ENCODE measurements at places on chromosomes 3 and 15.

DNA sequence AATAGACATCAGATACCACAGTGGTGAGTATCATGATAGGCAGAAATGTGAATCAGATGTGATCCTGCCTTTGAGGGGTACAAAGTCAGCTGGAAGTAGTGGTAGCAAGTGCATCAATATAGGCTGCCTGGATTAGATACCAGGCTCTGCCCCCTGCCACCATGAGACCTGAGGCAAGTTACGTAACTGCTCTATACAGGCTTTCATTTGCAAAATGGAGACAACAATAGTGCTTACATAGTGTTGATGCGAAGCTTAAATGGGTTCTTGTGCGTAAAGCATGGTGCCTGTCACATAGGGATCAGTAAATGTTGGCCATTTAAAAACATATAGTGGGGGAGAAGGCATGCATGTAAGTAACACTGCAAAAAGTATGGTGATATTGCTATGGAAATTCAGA, 158.0 kb downstream of the RYR3 start:
- DNase-seq: no peak

- DNase-seq: no peak
Observed at GRCh38 chr15:77160562-77161478, 89.9 kb upstream of the TSPAN3 start.

DNA sequence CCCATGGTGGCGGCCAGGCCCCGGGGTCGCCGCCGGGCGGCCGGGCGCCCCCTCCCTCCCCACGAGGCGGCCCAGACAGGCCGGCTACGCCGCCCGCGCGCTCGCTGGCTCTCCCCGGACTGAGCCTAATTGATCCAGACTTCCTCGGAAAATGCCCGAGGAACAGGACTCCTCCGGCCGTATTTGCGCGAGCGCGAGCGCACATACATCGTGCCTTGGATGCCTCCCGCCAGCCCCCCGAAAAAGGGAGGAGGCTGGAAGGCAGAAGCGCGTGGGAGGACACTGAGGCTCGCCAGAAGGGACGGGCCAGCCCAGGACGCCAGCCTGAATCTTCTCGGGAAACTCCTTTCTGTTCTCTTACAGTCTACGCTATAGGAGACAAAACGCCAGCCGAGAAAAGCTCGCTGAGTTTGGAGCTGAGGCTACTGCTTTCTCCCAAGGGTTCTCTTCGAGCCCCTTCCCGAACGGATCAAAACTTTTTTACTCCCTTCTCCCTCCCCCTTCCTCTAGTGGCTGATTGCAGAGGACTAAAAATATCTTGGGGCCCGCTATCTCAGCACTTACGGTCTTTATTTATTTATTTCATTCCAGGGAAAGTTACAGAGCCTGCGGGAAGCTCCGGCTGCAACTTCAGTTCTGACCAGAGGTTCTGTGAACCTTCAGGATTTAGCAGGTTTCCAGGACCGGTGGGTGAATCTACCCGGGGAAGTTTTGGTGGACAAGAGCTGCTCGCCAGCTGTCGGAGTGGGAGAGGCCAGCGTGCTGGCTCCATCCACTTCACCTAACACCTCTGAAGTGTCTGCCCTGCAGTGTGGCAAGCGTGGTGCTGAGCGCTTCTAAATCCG, at the start of gene PDZRN3:
Gene PDZRN3 (minus strand): TSS at position 121 of the 845 bp plus-strand sequence.
- DNase-seq: no peak

GRCh38 chr3:100097919-100098783, 16.1 kb downstream of the FILIP1L start:
- no peak for DNase-seq

- DNase-seq: no peak
Observed at GRCh38 chr3:66115858-66116654, 77.3 kb upstream of the MAGI1 start.

DNA sequence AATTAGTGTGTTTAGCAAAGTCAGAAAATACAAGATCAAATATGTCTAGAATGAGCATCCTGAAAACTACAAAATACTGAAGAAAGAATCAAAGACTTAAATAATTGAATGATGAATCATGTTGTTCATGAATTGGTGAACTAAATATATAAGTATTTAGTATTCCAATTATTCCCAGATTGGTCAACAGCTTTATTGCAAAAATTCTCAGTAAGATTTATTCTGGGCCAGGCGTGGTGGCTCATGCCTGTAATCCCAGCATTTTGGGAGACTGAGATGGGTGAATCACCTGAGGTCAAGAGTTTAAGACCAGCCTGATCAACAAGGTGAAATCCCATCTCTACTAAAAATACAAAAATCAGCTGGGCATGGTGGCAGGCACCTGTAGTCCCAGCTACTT, 250.0 kb upstream of the NECTIN3 start:
- DNase-seq: no peak

DNA sequence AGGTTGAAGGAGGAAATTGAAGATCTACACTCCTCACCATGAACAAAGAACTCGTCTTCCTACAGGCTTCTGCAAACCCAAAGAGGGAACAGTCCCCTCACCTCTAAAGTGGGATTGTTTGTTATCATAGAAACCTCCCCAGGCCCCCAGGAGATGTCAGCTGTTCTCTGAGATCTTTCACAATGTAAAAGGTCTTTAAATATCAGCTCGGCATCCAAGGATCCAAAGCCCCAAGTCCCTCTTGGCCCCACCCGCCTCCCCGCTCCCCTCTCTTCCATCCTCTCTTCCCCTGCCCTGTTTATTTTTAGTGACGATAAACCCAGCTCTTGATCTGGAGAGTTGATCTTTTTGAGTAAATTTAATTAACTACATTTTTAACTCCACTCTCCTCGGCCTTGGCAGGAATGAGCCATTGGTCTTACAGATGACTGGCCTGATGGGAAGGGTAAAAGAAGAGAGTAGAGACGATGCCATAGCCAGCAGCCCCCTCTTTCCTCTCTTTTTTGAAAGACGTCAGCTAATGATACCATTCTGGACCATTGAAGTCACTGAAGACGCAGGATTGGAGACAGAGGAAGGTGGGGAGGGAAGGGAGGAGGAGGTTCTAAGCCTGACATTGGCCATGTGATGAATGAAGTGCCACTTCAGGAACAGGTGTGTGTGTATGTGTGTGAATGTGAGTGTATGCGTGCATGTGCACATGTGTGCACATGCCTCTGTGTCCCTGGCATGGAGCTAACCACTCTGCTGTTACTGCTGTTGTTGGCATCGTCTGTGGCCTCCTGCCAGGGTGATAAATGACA, 521.8 kb downstream of the NTRK3 start:
- DNase-seq: no peak

DNA sequence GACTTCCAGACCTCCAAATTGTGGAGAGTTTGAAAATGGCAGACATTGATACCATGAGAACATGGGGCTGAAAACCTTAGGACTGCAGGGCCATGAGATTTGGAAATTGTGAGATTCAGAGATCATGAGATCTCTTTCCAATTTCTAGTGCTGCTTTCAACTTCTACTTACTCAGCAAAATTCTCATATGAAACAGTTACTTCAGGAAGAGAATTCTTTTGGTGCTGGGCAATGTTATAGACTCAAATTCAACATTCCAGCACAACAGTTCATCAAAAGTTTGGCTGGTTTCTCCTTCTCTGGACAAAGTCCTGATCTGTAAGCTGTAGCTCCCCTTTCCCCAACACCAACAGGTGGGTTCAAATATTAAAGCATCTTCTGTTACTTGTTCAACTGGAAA, 506.9 kb upstream of the NECTIN3 start:
- no peak for DNase-seq

DNA sequence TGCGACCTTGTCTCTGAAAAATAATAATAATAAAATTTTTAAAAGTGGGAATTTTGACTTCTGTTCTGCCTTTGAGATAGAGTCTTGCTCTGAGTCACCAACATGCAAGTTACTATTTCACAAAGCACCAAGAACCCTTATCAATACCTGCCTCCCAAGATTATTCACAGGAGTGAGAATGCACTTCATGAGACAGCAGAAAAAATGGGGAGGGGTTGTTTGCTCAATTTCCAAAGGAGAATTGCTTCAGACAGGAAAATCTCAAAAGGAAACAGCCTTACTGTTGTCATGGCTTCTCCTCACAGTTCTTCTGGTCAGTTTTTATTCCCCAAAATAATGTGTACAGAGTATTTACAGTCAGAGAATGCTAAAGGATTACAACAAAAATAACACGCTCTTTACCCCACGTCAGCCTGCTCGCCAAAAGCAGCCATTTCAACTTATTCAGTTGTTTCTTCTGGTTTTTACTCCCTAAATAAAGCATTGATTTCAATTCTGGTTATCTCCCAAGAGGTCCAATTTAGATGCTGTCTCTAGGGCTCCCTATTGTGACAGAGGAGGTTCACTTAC, 89.0 kb downstream of the PPCDC start:
- no peak for DNase-seq

- no peak for DNase-seq
Observed at GRCh38 chr3:71512000-71512399, 71.5 kb downstream of the FOXP1 start.

DNA sequence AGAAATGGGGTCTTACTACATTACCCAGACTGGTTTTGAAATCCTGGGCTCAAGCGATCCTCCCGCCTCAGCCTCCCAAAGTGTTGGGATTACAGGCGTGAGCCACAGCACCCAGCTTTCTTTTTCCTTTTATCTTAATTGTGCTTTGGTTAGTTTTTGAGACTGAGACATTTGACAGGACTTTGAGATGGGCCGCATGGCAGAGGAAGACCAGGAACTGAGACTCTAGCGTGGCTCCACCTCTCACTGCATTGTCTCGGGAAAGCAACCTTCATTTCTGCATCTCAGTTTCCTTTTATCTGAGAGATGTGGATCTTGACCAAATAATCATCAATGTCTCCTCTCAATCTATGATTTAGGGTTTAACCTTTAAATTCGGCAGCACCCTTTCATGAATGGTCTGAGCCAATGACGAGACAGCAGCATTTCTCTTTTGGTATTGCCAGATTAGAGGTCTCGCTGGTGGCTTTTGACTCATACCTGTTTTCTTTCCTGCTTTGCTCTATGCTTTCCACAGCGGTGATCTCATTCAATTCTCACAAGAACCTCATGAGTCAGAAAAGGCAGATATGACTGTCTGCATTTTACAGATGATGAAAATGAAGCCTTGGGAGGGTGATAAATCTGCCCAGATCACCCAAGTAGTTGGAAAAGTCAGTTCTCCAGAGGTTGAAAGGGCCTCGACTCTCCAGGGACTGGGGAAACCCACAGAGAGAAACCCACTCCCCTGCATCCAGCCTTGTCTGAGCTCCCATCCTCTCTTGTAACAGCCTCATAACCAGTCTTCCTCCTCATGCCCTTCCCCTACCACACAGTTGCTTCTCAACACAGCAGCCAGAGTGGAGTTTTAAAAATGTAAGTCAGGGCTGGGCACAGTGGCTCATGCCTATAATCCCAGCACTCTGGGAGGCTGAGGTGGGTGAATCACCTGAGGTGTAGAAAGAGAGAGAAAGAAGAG, 84.8 kb upstream of the FOXB1 start:
- DNase-seq: no peak

GRCh38 chr3:121641127-121641526, 19.6 kb downstream of the HCLS1 start:
- DNase-seq: no peak

DNA sequence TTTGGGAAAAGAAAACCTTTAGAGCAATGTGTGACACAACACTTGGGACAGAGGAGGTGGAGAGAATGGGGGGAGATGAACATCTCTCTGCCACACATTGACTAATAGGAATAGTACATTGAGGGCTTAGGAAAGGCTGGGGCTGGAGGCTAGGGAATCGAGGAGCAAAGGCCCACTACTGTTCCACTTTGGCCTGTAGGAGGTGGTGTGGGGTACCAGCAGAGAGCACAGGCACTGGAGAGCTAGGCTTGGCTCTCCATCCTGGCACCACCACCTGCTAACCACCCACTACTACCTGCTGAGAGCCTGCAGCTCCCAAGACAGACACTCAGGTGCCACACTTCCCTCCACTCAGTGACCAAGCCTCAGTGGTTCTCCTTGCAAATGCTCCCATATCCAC, 19.4 kb downstream of the CCDC32 start:
- DNase-seq: no peak

GRCh38 chr3:66467996-66468735, 32.7 kb downstream of the LRIG1 start:
- DNase-seq: no peak

DNA sequence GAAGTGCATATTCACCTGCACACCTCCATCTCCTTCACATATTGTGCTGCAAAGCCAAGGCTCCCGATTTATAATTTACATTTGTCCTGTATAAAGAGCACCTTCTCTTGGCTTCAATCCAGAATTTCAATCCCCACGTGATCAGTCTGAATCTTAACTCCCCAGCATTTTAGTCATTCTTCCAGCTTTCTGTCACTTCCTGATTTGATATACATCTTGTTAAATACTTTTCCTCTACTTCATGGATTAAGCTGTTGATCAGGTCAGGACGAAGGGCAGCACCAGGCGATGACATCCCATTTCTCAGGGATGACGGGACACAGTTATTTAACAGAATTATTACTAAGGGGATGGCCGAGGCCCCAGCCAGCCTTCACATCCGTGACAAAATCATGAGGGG, 212.5 kb downstream of the EPHB1 start:
- no peak for DNase-seq

GRCh38 chr15:61753018-61753710, 307.1 kb downstream of the VPS13C start:
- no peak for DNase-seq

DNA sequence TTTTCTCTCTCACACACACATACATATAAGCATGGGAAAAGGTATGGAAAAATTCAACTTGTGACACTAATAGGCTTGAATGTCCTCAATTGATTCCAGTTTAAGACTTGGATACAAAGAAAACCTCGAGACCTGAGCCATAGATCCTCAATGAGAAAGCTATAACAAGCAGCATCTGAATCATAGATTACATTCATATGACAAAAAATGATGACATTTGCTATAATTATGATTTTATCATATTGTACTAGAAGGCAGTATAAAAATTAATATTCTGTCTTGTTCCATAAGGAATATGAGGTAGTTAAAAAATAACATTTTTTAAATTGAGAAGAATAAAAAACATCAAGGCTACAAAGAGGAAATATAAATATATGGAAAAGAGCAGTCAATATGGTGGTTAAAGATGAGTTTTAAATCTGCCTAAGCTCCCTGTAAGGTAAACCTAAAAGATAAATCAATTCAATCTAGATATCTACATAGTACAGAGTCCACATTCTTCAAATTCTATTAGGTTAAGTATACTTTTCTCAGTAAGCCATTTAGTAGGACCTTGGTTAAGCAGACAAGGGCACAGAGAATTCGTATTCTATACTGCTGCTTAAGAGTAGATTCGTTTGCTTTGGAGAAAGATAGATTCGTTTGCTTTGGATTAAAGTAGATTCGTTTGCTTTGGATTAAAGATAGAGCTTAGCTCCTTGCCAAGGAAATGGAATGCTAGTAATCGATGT, 175.7 kb downstream of the STAG1 start:
- DNase-seq: no peak

DNA sequence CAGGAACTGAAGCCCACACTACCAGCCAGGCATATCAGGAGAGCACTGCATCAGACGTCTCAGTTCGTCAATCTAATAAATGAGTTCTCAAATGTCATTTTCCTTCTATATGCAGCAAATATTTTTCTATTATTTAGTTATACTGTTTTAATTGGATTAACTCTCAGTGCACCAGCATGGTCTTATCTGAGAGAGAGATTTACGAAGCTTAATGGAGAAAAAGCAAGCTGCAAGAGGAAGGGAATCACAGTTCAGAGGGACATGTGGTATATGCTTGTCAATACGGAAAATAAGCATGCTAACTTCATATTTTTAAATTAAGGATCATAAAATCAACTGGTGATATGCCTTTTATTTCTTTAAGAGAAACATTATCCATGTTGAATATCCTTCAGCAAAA, 213.1 kb upstream of the NECTIN3 start:
- no peak for DNase-seq

- no peak for DNase-seq
Observed at GRCh38 chr15:95442107-95442719, 888.3 kb upstream of the NR2F2 start.

Data from activated naive CD4-positive, alpha-beta T cell (primary cell).